Pancreas (tissue), 10 donors: ENCODE measurements at places on chromosomes 3 and 15. TPM values are rescaled to one million over a fixed set of nuclear protein-coding genes. Genes with fewer than 3 reads are reported as not detected.
A peak's percentile ranks its signal among the peaks of the same experiment; 100 is the strongest.

- DNase-seq, result peak; percentile 71
Measured at GRCh38 chr15:38690719-38691332, 126.2 kb upstream of the RASGRP1 start.

GRCh38 chr15:70321172-70321819 is 223.6 kb upstream of the TLE3 start:
- DNase-seq, result no peak

DNA sequence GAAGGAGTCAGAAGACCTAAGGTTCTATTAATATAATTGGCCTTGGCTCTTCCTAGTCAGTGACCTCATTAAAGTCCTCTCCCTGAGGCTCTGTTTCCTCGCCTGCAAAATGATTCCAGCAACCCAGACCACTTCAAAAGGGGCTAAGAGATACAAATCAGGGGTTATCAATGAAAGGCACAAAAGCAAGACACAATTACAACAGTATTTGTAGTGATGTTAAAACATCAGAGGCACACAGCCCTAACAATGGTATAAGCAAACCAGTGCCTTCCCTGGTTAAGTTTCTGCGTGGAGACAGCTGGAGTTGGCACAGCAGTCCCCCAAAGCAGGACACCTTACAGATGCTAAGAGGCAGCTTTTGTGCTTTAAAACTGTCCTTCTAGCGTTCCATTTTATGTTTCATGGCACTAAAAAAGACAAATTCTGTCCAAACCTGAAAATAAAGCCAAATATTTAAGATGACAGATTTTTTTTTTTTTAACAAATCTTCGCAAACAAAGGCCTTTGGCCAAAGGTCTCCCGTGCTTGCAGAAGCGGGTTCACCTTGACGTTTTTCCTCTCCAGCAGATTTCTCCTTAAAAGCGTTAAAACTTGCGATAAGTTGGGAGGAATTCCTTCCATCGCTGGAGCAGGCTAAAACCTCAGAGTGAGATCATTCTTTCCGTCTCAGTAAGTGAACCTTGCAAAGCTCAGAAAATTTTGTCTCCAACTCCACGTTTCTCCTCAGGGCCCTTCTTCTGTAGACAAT is 999 bp downstream of the ZNF280D start:
- DNase-seq, result no peak

Gene TM4SF1
- total RNA-seq, result 53.7 TPM

DNA sequence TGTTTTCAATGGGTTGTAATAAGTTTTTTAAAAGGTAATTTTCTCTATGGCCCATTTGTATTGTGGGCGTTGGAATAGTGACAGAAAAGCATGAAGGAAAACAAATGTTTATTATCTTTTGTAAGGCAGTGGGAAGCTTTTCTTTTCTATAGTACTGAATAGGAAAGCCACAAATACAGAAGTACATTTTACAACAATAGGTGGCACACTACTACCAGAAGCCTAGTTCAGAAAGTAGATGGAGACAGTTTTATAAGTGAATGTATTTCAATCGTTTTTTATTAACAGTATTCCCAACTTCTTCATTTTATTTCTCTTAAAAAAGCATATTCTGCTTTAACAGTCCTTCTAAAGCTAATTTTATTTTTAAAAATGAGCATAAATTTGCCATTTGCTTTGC is 296.7 kb downstream of the PTPRG start:
- no peak for DNase-seq

Gene LCTL
- not detected for total RNA-seq
